ENCODE measurements at places on chromosomes 2 and 18. TPM values are rescaled to one million over a fixed set of nuclear protein-coding genes. Genes with fewer than 3 reads are reported as not detected.

- no peak for DNase-seq
Measured at GRCh38 chr2:110216803-110217202, 4.5 kb upstream of the MTLN start.

DNA sequence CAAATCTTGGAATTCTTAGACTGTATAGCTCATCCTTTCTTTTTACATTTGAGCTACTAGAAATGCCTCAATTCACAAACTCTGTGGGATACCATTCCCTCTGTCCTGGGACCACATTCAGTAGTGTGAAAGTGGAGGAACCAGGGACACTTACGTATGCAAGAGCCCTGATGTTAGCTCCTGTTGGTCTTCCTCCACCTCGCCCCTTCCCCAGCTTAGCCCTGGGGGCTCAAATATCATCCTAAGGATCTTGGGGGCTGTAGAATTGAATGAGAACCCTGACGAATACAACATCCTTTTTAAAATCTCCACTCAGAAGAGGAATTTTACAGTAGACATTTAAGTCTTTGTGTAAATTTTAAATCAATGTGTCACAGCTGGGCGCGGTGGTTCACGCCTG, 65.2 kb upstream of the RAPH1 start:
- no peak for DNase-seq

DNA sequence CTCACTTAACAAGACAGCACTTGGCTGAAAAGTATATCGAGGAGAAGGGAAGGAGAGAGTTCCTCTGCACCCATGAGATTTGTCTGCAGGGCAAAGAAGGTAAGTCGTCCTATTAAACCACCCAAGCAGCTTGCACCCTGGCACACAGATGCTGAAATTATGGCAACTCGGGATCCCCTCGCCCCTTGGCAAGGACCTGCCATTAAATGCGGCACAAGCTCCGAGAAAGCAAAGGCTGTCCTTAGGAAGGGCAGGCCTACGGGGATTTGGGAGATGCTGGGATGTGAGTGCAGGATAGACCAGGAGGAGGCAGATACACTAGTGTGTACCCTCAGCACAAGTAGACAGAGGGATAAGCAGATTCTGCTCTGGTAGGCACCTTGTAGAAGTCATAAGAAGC, 191.5 kb downstream of the ALK start:
- DNase-seq = no peak

DNA sequence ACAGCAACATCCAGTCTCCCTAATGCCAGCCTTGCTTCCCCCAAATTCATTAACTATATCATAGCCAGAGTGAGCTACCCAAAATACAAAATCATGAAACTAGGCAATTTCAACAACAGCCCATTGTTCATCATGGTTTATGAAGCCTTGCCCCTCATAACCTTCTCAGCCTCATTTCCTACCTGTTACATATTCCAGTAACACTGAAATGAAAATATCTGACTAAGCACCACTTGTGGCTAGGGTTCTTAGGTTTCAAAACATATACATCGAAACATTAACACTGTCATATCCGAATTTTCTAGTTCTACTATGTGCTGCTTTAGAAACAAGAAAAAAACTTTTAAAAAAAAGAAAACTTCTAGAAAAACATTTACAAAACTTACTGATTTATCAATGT, 59.5 kb downstream of the ATAD2B start:
- no peak for DNase-seq

GRCh38 chr2:7880566-7880965, 801.3 kb upstream of the ID2 start:
- no peak for DNase-seq

DNA sequence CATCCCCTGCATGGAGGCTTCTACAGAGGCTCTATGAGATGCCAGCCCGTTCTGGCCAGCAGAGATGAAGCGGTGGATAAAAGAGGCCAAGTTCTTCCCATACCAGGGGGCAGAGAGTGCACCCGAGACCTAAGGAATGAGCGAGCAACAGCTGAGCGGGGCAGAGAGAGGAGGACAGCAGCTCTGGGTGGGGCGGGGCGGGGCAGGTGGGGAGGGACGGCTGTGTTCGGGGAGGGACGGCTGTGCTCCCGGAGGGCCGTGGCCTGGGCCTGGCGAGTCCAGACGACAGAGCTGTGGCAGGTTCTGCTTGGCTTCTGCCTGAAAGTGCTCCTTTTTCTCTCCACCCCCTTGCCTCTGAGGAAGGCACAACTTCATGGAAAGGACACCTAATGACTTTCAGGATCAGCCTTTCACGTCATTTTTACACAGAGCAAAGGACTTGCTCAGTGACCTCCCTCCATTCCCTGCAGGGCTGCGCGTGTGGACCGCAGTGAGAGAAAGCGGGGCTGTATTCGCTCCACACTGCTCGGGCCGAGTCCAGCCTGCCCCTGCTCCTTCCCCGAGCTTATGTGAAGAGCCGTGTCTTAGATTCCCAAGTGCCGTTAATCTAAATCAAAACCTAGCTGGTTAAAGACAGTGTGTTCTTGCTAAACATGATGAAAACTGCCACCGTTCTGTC, 232.9 kb downstream of the HDAC4 start:
- no peak for DNase-seq

GRCh38 chr2:222451224-222451674, 26.9 kb downstream of the SGPP2 start:
- DNase-seq = no peak

- DNase-seq = no peak
Measured at GRCh38 chr2:48736251-48736650, 19.3 kb downstream of the LHCGR start.

DNA sequence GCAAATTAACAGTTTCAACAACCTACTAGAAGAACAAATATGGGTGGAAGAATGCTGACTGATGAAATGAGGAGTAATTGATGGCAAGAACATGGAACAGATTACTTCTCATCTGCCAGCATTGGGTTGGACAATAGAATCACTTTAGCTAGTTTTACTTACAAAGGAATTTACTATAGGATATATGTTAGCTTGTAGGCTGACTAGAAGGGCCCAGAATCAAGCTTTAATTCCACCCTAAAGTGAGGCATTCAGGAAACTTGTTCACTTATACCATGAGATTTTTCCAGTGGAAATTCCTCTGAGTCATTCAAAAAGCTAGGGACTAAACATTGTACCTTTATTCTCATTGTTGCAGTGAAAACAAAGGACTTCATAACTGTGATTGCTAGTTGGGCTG, 5.0 kb upstream of the ZSWIM2 start:
- no peak for DNase-seq

DNA sequence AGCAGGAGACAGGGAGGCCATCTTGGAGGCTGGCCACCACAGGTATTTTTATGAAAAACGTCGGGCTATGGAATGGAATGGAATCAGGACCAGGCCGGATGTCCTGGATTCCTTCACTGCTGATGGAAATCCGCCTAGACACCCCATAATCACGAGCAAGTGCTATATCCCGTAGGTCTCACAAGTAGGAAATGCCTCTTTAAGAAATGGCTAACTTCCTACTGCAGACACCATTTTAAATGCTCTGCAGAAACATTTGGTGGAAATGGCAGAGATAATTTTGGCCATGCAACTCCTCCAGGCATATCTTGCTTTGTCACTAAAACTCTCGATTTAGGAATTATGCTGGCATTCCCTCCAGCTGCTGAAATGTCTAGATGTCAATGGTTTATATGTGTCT, 18.0 kb downstream of the ID2 start:
- DNase-seq = no peak

GRCh38 chr2:11480859-11481258, 14.9 kb upstream of the E2F6 start:
- DNase-seq = no peak

Gene INPP4A
- 15.8 TPM for total RNA-seq

Gene GAREM1
- 13.2 TPM for total RNA-seq

Gene LAMA3
- 4.8 TPM for total RNA-seq

Gene DUSP2
- 1.2 TPM for total RNA-seq

Gene ST8SIA3
- total RNA-seq = not detected

Gene TUBA3E
- total RNA-seq = 17.2 TPM

Measured in right cardiac atrium (tissue), 5 donors.